ENCODE measurements at places on chromosomes 3 and 15. TPM values are rescaled to one million over a fixed set of nuclear protein-coding genes. Genes with fewer than 3 reads are reported as not detected.

LMOD3 gene
- not detected for total RNA-seq

DNA sequence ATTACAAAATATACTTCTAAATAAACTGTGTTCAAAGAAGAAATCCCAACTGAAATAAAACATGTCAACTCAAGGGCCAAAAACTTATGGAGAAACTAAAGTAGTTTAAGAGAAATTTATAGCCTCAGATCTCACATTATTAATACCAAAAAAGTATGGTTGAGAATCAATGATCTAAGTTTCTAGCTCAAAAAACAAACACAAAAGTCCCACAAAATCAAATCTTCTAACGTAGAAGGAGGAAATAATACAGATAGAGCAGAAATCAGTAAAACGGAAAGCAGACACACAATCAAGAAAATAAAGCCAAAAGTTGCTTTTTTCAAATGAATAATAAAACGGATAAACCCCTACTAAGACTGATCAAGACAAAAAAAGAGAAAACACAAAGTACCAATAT, 2.9 kb downstream of the SUSD5 start:
- DNase-seq: no peak

ATP13A5 gene
- not detected for total RNA-seq

- no peak for DNase-seq
These were observed 657.3 kb upstream of the TGFBR2 start for GRCh38 chr3:29949131-29949530.

- DNase-seq: no peak
These were observed 541.3 kb downstream of the UNC13C start for GRCh38 chr15:54519577-54519976.

GRCh38 chr3:145219355-145220235, 941.4 kb downstream of the PLOD2 start:
- no peak for DNase-seq

DNA sequence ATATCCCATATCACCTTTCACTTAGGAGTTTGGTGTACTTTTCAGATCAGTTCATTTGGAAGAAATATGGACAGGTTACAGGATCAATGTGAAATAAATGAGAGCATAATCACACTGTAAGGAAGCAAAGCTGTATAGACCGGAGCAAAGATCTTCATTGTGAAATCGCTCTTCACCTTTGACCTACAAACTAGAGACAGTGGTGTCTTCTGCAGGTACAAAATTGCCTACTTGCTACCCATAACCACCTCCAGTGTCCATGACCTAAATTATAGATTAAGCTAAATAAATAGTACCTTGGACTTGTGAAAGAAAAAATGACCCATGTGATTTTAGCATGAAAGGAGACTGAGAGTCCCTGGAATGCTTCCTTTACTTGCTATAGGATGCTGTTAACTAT, 379.5 kb upstream of the SUCLG2 start:
- DNase-seq: no peak

GRCh38 chr15:62626903-62627302, 415.6 kb upstream of the TPM1 start:
- DNase-seq: no peak

GRCh38 chr15:98076021-98076816, 115.7 kb downstream of the ARRDC4 start:
- DNase-seq: no peak

DNA sequence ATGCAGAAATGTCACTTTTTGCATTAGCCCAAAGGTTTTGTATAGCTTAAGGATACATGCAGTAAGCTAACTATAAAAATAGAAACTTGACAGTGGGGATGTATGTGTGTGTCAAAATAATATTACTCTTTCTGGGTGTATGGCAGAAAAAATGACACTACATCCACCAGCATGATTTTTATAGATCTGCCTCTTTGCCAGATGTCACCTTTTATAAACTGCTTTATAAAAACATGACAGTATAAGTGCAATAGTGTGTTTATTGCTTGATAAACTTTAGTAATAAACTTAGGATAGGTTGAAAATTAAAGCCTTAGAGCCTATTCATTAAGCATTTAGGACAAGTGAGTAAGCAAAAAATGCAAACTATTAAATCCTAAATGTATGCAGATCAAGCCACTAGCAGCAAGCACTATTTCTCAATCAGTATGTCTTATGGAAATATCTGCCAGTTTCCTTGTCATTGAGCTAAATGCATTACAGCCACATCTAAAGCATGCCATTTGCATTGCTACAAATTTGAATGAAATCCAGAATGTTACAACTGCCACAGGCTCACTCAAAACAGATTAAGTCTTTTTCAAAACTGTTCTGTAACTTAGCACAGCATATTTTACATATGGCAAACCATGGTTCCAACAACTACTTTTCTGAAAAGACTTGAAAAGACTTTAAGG, 935.0 kb downstream of the FHIT start:
- DNase-seq: no peak

All from glomerular endothelial cell (primary cell).